ENCODE measurements at places on chromosomes 12 and 14. TPM values are rescaled to one million over a fixed set of nuclear protein-coding genes. Genes with fewer than 3 reads are reported as not detected.
A peak's percentile ranks its signal among the peaks of the same experiment; 100 is the strongest.

The KCNA1 gene
- not detected for polyA plus RNA-seq

The CCDC92 gene
- polyA plus RNA-seq = 11.6 TPM

The LAG3 gene
- not detected for polyA plus RNA-seq

The TIGAR gene
- 11.0 TPM for polyA plus RNA-seq

The KICS2 gene
- polyA plus RNA-seq = 3.6 TPM

The FOXM1 gene
- 0.03 TPM for polyA plus RNA-seq

DNA sequence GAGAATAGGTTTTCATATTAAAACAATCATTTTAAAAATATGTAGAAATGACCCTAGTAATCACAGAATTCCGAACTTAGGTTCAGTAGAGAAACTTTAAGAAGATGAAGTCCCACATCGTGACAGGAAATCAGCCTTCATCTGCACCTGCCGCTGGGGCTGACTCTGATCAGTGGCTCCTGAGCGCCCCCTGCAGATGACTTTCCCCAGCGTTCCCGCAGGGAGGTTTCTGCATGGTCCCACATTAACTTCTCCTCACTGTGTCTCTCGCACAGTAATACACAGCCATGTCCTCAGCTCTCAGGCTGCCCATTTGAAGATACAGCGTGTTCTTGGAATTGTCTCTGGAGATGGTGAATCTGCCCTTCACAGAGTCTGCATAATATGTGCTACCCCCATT lies 1131.1 kb downstream of the TMEM121 start:
- DNase-seq = no peak
- no peak overlapping the region for H3K27ac ChIP-seq
- H3K27me3 ChIP-seq = no peaks in the 10 kb centered on the region
- H3K4me1 ChIP-seq = no peaks in the 10 kb centered on the region

- H3K36me3 ChIP-seq = peaks cover 2% of the 10 kb centered on the region
- no peak overlapping the region for H3K27ac ChIP-seq
- peak overlapping the region; percentile 75 for H3K4me3 ChIP-seq
- H3K27me3 ChIP-seq = no peaks in the 10 kb centered on the region
Observed at GRCh38 chr12:48852734-48853688, 1.0 kb upstream of the DDX23 start.

DNA sequence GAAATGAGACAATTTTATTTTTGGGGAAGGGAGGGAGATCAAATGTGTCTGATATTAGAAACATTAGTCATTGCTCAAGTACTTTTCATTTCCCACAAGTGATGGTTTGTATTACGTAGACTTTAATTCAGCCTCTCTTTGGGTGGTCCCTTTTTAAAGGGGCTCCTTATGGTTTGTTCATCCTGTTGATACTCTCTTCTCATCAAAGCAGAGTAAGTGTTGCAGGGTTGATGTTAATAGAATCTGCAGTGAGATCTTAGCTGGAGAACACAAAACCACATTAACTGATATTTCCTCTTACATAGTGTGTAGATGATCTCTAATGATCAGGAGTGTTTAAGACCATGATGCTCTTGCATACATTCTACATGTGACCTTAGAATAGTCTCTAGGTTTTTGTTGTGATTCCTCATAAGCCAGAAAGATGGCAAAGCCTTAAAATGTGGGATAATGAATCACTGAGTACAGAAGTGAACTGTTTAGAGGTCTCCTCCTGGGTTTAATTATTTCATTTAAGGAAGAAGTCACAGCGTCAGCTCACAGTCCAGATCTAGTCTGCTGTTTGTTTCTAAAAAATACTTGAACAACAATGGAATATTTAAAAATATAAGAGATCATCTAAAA lies 87.4 kb upstream of the PTPRR start:
- H3K4me1 ChIP-seq = no peaks in the 10 kb centered on the region
- H3K4me3 ChIP-seq = no peak overlapping the region
- H3K27me3 ChIP-seq = no peaks in the 10 kb centered on the region
- no peak for DNase-seq

GRCh38 chr12:45611061-45611460 lies 118.4 kb upstream of the ARID2 start:
- H3K27ac ChIP-seq = no peak overlapping the region
- no peaks in the 10 kb centered on the region for H3K27me3 ChIP-seq
- H3K4me3 ChIP-seq = no peak overlapping the region
- no peaks in the 10 kb centered on the region for H3K4me1 ChIP-seq
- H3K36me3 ChIP-seq = no peaks in the 10 kb centered on the region

DNA sequence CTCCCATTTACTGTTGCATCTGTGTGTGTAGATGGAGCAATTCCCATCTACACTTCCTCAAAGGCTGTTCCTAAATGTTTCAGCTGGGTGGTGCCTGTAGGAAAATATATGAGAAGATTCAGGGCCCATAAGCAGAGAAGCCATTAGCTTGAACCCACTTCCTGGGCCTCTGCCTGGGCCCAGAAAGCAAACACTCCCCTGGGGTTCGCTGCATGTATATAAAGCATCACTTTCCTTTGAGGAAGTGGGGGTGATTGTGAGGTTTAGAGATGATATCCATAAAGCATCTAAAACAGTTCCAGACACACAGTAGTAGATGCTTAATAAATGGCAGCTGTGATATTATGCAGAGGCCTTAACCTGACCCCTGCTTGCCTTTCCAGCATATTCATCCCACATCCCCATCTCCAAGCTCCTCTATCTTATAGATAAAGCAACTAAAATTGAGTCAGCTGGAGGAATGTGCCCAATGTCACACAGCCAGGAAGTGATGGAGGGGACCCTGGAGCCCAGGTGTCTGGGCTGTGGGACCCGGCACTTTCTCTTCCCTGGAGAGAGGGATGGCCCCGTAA lies 280.0 kb upstream of the CRY1 start:
- peaks cover 64% of the 10 kb centered on the region for H3K4me1 ChIP-seq
- H3K4me3 ChIP-seq = no peak overlapping the region
- H3K27me3 ChIP-seq = no peaks in the 10 kb centered on the region
- no peaks in the 10 kb centered on the region for H3K36me3 ChIP-seq
- DNase-seq = peak; percentile 22

DNA sequence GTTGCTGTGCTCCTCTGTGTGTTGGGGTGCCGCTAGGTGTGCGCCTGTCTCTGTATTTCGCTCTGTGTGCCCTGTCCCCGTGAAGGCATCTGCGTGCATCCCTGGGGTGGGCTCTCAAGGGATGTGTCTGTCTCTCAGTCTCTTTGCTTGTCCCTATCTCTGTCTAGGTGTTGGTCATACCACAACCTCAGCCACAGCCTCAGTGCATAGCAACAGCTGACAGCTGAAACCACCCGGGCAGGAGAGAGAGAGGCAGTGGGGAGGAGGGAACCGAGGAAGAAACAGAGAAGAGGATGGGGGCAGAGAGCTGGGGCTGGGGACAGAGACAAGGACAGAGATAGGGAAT lies 953 bp upstream of the NXPH4 start:
- H3K27ac ChIP-seq = no peak overlapping the region
- peaks cover 26% of the 10 kb centered on the region for H3K4me1 ChIP-seq
- no peak overlapping the region for H3K4me3 ChIP-seq
- H3K36me3 ChIP-seq = peaks cover 27% of the 10 kb centered on the region

DNA sequence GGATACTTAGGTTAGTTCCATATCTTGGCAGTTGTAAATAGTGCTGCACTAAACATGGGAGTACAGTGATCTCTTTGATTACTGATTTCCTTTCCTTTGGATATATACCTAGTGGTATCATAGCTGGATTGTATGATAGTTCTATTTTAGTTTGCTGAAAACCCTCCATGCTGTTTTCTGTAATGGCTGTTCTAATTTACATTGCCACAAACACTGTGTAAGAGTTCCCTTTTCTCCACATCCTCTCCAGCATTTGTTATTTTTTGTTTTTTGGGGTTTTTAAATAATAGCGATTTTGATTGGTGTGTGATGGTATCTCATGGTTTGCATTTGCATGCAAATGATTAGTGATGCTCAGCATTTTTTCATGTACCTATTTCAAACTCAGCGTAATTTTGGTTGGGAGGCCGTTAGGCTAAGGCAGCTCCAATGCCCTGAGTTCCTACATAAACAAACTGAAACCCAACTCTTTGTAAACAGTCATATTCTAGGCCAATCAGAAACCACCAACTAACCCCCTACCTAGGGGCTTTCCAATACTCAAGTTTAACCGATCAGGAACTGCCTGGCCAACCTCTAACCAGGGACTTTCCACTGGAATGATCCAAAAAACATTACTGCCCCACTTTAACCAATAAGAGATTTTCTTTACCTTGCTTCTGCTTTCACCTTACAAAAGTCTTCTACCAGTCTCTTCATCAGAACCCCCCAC lies 171.6 kb downstream of the FBXL14 start:
- no peaks in the 10 kb centered on the region for H3K4me1 ChIP-seq
- no peak overlapping the region for H3K27ac ChIP-seq
- no peak for DNase-seq
- H3K27me3 ChIP-seq = no peaks in the 10 kb centered on the region

GRCh38 chr12:43273467-43273866 lies 278.5 kb downstream of the ADAMTS20 start:
- H3K27me3 ChIP-seq = no peaks in the 10 kb centered on the region
- no peak for DNase-seq
- no peaks in the 10 kb centered on the region for H3K4me1 ChIP-seq
- no peaks in the 10 kb centered on the region for H3K36me3 ChIP-seq

- no peaks in the 10 kb centered on the region for H3K27me3 ChIP-seq
- H3K4me1 ChIP-seq = no peaks in the 10 kb centered on the region
- no peak overlapping the region for H3K4me3 ChIP-seq
Observed at GRCh38 chr14:29240066-29240465, 473.5 kb downstream of the FOXG1 start.

- H3K4me1 ChIP-seq = no peaks in the 10 kb centered on the region
- no peaks in the 10 kb centered on the region for H3K36me3 ChIP-seq
- no peak overlapping the region for H3K4me3 ChIP-seq
- DNase-seq = peak; percentile 6
Observed at GRCh38 chr14:106556665-106557289, 1030.4 kb downstream of the TMEM121 start.

DNA sequence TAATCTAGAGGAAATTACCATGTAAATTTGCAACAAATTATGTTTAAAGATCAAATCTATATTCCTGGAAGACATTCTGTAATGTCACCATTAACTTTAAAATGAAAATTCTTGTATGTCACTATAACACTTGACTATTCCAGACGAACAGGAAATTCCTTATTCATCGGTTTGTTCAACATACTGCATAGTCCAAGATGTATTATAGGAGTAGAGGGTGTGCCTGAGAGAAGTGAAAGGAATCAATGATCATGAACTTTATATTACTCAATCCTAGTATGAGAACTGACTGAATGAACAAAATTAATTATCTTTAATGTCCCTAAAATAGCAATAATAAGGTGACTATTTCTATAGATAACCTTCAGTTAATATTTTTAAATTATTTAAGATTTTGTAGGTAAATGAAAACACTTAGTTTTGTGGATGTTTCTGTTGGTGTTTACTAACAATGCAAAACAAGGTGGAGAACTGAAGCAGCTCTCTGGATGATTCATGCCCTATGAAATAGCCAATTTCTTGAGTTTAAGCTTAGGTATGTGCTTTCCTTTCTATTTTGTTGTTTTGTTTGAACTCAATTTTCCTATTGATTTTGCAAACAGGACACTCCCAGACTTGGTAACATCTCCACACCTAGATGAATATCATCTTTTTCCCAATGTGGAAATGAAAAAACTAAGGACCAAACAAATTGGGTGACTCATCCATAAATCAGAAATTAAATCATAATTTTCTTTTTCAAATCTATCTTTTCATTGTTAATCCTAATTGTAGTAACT lies 18.2 kb upstream of the ITPR2 start:
- H3K4me1 ChIP-seq = peaks cover 9% of the 10 kb centered on the region
- H3K27ac ChIP-seq = no peak overlapping the region
- no peaks in the 10 kb centered on the region for H3K36me3 ChIP-seq
- no peak for DNase-seq
- H3K4me3 ChIP-seq = no peak overlapping the region

- DNase-seq = no peak
- no peaks in the 10 kb centered on the region for H3K36me3 ChIP-seq
- no peak overlapping the region for H3K27ac ChIP-seq
- H3K27me3 ChIP-seq = no peaks in the 10 kb centered on the region
- no peak overlapping the region for H3K4me3 ChIP-seq
Observed at GRCh38 chr14:54025661-54026060, 69.0 kb upstream of the BMP4 start.

DNA sequence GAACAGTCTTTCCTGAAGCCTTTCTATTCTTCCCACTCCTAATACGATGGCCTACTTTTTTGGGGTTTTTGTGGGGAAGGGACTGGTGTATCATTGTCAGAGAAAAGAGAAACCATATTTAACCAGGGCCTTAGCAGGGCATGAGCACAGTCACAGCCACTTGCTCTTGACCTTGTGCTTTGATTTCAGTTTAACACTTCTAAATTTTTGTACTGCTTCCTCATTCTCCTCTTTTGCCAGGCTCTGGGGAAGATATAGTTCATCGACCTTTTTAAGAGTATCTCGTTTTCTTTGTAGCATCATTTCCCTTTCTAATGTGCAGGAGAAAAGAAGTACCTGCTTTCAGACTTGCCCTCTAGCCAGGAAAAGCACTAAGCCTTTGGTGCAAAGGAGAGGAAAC lies 2.2 kb downstream of the ZBTB1 start:
- DNase-seq = peak; percentile 46
- peak overlapping the region; percentile 22 for H3K4me3 ChIP-seq
- H3K4me1 ChIP-seq = peaks cover 85% of the 10 kb centered on the region
- no peaks in the 10 kb centered on the region for H3K36me3 ChIP-seq

- DNase-seq = no peak
- peaks cover 63% of the 10 kb centered on the region for H3K36me3 ChIP-seq
- peak overlapping the region; percentile 96 for H3K27ac ChIP-seq
- H3K4me1 ChIP-seq = peaks cover 21% of the 10 kb centered on the region
- peak overlapping the region; percentile 98 for H3K4me3 ChIP-seq
Observed at GRCh38 chr14:23093991-23094665, 808 bp downstream of the ACIN1 start.

DNA sequence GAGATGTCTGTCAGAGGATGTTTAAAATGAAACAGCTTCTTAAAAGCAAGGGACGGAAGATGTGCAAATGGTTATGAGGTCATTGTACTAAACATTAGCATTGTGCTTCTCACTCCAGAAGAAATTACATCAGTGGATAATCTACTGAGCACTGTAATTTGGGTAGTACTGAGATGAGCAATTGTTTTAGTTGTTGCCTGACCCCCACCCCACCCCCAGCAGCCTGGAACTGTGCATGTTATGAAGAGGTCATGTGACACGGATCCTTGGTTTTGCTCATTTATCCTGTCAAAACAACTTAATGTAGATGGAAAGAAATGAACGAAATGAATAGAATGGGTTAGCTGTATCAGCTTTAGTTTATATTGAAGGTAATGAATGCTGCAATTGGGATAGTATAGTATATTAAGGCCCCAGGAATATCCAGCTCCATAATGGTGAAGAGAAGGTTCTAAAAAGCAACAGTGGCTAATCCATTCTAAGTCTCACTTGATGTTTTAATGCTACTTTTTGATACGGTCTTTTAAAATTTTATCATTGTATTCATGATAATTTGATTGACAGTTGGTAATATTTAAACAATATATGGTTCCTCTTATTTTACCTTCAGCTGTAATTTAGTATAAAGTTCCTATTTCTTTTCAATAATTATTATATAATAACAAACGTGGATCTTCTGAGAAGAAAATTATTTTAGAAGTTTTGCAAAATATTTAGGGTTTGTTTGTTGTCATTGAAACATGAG lies 58.5 kb downstream of the WNK1 start:
- H3K4me1 ChIP-seq = peaks cover 26% of the 10 kb centered on the region
- no peak overlapping the region for H3K27ac ChIP-seq
- H3K4me3 ChIP-seq = no peak overlapping the region

Measured in CD14-positive monocyte (primary cell).